ENCODE measurements at places on chromosomes 11 and 22.

- DNase-seq: peak; percentile 70
Observed at GRCh38 chr11:12717851-12718291, 43.6 kb downstream of the TEAD1 start.

GRCh38 chr11:30488304-30488998 lies 97.7 kb downstream of the MPPED2 start:
- no peak for DNase-seq

GRCh38 chr11:47398551-47398950 lies 9.8 kb upstream of the SLC39A13 start:
- DNase-seq: no peak

- no peak for DNase-seq
Observed at GRCh38 chr22:26995235-26995634, 337.8 kb downstream of the MIAT start.

DNA sequence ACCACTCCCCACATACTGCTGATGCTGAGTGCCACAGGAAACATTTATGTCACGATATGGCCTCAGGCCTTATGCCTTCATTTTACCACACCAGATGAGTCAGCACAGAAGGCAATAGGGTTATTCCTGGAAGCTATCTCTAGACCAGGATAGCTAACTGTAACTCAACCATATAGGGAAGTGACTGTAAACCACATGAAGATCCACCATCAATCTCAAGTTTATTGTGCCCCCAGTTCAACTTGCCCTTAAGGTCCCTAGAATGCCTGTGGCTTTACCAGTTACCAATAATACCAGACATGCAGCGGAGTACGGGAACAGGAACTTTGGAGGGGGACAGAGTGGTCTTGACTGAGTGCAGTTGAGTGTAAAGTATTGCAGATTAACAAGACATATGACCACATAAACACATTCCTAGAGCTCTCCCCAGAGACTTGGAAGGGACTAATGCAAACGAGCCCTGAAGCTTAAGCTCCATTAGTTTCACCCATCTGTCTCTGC lies 180.9 kb downstream of the KIF18A start:
- DNase-seq: peak; percentile 84

DNA sequence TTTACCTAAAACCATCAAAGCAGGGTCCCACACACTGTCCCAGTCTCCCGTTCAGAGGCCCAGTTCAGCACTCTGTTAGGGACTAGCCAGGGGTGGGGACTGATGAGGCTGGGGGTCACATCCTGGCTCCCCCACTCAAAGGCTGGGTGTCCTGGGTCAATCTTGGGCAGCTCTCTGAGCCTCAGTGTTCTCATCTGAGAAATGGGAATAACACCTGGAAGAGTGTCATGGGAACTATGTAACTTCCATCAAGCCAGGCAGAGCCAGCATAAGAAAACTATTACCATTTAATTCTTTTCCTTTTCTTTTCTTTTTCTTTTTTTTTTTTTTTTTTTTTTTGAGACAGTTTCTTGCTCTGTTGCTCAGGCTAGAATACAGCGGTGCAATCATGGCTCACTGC lies 38.4 kb downstream of the TPST2 start:
- DNase-seq: no peak

DNA sequence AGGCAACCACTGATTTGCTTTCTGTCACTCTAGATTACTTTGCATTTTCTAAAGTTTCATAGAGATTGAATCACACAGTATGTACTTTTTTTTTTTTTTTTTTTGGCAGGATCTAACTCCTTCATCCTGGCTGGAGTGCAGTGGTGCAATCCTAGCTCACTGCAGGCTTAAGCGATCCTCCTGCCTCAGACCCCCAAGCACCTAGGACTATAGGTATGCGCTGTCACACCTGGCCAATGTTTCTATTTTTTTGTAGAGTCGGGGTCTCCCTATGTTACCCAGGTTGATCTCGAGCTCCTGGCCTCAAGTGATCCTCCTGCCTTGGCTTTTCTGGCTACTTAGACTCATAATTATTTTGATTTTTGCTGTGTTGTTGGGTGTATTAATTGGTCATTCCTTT lies 294.6 kb upstream of the CTSC start:
- DNase-seq: no peak

- DNase-seq: no peak
Observed at GRCh38 chr11:83467837-83468236, 181.7 kb upstream of the CCDC90B start.

DNA sequence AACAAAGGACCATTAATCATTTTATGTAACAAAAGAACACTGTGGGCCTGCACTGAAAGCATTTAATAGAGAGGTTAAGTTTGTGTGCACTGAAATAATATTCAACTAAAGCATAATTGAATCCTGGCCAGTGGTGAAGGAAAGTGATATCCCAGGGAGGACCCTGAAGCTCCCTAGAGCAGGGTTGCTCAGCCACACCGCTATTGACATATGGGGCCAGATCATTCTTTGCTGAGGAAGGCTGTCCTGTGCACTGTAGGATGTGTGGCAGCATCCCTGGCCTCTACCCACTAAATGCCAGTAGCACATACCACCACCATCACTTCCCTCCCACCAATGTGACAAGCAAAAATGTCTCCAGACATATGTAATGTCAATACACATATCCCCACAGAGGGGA lies 166.1 kb upstream of the MTNR1B start:
- DNase-seq: no peak

DNA sequence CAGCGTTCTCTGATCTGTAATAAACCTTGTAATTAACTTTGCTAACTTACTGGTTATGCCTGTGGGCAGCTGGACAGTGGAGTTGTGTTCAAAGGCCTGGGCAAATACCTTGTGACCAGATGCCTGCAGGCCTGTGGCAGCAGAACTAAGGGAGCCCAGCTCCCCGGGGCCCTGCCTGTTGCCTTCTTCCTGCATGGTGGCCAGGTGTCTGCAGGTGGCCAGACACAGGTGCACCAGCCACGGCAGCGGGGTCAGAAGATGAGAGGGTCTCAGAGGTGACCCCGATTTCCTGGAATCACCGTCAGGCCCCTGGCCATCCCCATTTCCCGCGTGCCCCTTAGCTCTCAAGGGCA lies 127.2 kb downstream of the OSBP2 start:
- DNase-seq: no peak

DNA sequence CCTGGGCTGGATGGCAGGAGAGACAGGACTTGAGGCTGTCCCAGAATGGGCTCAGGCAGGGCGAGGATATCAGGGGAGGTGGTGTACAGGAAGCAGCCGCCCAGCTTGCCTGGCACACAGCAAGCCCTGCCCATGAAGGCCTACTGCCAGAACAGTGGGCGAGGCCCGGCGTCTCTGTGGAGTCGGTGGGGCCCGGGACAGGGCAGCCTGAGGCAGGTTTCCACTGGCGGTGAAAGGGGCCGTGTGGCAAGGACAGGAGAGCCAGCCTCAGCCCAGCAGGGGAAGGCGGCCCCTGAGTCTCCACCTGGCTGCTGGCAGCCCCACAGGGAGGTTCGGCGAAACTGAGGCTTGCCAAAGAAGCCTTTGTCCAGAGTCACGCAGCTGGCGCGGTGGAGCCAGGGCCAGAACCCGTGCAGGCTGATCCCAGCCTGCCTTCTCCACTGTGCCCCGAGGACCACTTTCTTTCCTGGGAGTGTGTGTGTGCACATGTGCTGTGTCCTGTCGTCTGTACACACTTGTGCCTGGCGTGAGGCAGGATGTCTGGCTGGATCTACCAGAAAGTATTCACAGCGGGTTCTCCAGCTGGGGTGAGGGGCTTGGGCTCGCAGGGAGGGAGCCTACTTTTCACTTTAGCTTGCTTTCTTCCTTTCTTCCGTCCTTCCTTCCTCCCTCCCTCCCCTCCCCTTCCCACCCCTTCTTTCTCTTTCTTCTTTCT lies 1.2 kb downstream of the TSPO start:
- peak; percentile 75 for DNase-seq

GRCh38 chr11:116930586-116930985 lies 93.2 kb upstream of the APOA1 start:
- DNase-seq: no peak

DNA sequence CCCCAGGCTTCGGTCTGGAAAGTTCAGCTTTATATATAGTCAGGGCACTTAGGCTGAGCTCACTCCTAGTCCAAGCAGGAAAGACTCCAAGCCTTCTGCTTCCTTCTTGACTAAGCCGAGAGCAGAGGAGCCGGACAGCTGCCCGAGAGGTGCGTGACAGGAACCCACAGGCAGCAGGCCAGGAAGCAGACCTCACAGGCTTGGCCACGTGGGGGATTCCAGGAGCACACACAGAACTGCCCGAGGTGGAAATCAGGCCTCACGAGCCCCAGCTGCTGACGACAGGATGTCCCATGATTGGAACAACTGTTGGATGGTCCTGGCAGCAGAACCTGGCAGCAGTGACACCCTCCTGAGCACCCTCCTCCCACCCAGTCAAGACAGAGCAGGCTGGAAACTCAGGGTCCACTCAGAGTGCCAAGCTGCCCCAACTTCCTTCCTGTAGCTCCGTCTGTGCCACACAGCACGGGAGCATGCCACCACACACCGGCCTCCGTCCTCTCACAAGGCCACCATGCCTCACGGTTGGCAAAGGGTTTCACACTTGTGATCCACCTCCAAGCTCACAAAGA lies 5.4 kb downstream of the PLA2G6 start:
- DNase-seq: peak; percentile 87

DNA sequence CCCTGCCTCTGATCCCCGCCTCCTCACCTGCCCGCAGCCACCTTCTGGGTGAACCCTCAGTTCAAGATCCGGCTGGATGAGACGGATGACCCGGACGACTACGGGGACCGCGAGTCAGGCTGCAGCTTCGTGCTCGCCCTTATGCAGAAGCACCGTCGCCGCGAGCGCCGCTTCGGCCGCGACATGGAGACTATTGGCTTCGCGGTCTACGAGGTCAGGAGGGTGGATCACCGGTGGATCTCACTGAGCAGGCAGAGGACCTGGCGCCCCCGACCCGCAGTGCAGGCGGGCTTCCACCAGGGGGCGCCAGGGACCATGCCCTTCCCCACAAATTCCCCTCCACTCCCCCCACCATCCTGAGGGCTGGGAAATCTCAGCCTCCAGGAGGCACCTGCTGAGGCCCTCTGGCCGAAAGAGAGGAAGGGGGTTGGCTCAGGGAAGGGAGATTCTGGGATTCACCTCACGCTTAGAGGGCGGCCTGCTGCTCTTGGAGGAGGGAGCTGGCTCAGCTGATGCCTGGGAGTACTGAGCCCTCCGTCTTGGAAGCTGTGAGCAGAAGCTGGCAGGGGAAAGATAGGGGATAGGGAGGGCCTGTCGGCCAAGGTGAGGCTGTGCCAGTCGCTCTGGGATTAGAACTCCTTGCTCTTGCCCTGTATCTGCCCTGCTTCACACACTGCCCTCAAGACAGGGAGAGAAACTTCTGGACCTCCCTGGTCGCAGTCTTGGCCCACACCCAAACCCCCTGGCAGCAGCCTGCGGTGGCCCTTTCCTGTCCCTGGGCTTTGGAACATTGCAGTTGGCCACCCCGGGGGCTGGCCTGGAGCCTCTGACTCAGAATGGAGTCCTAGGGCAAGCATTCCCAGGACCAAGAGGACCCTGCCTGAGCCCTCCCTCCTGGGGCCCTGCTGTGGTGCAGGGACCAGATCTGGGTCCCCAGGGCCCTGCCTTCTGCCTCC lies 23.2 kb downstream of the CAPN1 start:
- DNase-seq: peak; percentile 40
